ENCODE measurements at places on chromosomes 6 and 20.
A peak's percentile ranks its signal among the peaks of the same experiment; 100 is the strongest.

DNA sequence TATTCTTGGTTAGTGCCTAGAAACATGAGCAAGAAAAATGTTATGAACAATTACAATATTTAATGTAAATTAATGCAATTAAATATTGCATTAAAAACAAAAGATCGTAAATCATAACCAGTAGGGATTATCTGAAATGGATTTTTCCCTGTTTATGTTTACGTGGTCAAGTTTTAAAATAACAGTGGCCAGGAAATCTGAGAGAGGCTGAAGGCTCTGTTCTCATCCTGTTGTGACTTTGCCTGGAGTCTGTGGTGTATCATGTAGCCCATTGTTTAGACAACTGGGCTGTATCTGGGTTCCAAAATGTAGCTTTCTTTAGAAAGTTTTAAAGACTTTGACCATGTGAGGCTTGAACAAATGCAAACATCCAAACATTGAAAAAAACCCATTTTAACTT is 2.4 kb downstream of the MYO6 start:
- DNase-seq = no peak

DNA sequence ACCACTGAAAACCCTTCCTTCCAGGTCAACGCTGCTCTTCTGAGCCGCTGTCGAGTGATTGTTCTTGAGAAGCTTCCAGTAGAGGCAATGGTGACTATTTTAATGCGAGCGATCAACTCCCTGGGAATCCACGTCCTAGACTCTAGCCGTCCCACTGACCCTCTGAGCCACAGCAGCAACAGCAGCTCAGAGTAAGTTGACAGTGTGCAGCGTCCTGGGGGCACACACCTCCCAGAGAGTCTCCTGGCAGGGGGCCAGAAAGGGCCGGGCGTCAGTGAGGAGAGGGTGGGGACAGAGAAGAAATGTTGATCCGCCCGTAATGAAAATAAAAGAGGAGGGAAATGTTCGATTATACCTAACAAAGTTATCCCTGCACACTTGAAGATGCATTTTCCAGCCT is 5.0 kb downstream of the WRNIP1 start:
- DNase-seq = no peak

DNA sequence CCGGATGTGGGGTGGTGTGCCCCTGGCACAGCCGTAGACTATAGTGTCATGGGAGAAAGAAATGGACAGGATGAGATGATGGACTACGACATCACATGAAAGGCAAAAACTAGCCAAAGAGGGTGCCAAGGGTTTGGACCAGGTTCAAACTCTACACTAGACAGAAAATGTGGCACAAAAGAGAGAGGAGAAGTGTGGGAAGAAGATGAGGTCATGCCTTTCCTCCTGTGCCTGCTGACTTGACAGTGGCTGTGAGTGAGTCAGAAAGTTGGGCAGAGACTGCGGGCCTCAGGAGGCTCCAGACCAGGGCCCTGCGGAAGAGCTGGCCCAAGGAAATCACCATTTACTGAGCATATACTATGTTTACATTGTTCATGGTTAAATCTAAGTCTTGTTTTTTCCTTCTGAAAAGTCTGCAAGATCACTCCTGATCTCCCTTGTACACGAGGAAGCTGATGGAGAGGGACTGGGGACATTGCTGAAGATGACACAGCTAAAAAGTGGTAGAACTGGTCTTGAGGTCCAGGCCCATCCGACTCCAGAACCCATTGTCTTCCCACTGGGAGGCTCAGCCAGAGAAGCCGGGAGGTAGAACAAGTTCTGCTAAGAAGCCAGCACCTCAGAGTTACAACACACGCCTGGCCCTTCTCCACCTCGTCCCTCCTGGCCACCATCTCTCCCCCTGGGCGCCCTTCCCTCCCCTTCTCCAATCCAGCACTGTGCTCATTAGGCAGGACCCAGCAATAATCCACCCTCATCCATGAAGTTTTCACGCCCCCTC is 35.6 kb downstream of the CNKSR3 start:
- DNase-seq = no peak

- DNase-seq = peak; percentile 18
These were observed 102.7 kb downstream of the KCNQ5 start for GRCh38 chr6:72724545-72724944.

DNA sequence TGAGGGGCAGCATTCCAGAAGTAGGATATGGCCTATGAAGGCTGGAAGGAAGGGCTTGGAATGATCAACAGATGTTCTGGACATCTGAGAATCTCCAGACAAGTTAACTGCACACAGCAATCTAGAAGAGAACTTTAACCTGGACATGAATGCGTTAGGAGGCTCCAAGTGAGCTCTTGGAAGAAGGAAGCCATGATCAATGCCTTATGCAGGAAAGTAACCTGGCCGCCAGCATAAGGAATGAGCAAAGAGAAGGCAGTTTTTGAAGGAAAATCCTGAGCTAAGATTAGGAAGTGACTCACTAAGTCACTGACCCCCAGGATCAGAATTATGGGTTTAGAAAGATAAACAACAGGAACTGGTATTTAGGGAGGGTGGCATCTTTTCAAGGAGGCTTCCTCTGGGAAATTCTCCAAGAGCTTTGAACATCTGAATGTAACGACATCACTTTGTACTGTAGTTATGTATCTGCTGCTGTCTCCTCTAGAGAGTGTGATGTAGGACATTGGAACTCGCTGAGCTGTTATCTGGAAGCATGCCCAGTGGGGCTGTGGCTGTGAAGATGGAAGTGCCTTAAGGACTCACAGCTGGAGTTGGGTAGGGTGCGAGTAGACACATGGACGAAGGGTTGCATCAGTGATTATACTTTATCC is 236.8 kb downstream of the PACRG start:
- DNase-seq = peak; percentile 1

- DNase-seq = no peak
These were observed 43.9 kb upstream of the PLCB4 start for GRCh38 chr20:9025011-9025410.

DNA sequence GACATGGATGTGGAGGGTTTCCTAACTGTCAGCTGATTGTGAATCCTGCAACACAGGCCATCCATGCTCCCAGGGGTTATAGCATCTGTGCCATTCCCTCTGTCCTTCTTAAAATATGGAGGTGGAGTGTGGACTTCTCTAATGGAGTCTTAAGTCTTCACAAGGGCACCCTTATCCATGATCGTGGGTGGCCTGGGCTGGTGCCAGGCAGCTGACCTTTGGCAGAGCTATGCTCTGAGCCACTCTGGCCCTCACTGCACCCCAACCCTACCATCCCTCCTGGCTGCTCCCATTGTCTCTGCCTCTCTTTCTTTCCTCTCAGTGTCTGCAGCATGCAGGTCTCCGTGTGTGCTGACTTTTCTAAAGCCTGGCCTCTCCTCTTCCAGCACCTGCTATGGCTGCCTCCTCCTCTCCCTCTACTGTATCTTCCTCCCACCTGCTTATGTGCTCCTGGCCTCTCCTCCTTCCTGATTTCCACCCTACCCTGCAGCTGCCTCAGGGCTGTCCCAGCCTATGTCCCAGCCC is 11.2 kb upstream of the PCMTD2 start:
- DNase-seq = no peak

- no peak for DNase-seq
These were observed 40.0 kb downstream of the TOX2 start for GRCh38 chr20:43954704-43955061.

- DNase-seq = no peak
These were observed 28.1 kb downstream of the INSM1 start for GRCh38 chr20:20395903-20396568.

GRCh38 chr6:16548121-16548520 is 213.1 kb downstream of the ATXN1 start:
- DNase-seq = no peak

DNA sequence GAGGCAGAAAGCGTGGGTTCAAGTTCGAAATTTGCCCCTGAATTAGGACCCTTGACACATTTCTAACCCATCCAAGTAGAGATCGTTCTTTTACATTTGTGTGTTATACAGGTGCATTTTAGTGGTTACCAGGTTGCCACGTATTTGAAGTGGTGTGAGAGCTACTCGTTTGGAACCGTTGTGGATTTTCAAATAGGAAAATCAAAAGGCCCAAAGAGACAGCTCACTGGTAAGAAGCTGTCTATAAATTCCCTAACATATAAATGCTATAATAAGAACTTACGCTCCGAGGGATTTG is 1.6 kb upstream of the REV3L start:
- DNase-seq = no peak

DNA sequence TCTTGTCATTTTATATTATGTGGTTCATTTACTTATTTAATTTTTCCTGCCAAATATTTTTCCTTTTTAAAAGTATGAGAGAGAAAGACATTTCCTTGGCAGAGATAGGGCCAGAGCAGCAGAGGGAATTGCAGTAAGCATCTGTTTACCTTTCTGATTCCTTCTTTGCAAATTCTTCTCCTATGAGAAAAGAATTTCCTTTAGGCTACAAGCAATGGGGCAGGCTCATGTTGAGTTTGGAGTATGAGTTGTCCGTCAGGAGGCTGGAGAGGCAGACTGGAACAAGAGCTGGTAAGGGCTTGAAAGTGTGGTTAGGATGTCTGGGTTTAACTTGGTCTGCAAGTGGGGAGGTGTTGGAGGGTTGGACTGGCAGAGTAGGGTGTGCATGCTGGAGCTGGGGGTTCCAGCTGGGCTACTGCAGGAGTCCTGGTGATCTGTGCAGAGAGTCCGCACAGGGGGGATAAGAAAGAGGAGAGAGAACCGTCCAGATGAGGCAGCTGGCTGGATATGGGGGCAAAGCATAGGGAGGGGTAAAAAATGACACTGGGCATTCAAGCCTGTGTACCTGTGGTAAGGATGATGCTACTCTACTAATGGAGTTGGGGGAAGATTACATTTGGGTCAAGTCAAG is 19.7 kb downstream of the TIAM2 start:
- DNase-seq = no peak

DNA sequence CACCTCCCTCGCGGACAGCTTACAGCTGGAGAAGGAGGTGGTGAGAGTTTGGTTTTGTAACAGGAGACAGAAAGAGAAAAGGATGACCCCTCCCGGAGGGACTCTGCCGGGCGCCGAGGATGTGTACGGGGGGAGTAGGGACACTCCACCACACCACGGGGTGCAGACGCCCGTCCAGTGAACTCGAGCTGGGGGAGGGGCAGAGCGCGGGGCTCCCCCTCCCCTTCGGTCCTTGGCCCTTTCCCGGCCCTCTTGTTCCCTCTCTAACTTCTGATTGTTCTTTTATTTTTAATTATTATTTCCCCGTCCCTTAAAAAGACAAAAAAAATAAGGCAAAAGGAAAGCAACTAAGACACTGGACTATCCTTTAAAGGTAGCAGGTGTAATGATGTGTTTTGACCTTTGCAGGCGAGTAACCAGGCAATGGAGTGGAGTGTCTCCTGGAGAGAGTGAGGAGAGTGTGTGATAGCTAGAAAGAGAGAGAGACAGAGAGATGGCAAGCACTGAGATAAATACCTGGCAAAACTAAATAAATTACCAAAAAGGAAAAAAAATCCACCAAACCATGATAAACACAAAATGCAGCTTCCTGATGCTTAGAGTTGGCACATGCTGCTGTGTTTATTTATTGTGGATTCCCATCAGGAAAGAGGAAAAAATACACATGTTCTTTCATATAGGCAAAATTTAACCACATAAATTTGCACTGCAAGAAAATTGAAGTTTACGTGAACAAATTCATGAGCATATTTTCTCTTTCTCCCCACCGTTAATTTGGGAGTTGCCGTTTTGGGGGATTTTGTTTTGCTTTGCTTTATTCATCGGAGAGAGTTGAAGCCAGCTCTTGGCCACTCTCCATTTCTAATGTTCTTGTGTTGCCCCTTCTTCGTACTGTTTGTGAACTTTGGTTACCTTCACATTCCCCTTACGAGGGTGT is 1.9 kb downstream of the POU3F2 start:
- no peak for DNase-seq

DNA sequence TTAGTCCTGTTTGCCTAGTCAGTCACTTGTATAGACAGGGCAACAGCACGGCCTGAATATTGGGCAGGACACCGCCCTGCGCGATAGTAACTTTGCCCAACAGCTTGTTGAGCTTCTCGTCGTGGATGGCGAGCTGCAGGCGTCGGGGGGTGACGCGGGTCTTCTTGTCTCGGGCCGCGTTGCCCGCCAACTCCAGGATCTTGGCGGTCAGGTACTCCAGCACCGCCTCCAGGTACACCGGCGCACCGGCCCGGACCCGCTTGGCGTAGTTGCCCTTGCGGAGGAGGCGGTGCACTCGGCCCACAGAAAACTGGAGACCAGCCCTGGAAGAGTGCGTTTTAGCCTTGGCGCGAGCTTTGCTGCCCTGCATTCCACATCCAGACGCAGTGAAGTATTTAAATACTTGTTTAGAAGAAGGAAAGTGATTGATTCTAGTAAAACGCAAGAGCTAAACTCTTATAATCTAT is 92.8 kb upstream of the BTN3A2 start:
- no peak for DNase-seq

DNA sequence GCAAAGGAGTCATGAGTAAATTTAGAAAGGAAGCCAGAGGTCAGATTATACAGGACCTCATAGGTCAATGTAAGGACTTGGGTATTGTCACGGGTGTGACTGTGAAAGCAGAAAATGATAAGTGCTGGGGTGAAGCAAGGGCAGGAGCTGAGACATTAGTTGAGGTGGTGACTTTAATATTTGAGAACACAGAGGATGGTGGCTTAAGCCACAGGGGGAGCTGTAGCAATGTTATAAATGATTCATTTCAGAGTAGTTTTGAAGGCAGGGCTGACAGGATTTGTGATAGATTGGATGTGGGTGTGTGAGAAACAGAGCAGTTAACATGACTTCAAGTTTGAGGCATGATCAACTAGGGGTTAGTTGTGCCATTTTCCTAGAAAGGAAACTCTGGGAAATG is 659.9 kb downstream of the EPM2A start:
- DNase-seq = no peak

DNA sequence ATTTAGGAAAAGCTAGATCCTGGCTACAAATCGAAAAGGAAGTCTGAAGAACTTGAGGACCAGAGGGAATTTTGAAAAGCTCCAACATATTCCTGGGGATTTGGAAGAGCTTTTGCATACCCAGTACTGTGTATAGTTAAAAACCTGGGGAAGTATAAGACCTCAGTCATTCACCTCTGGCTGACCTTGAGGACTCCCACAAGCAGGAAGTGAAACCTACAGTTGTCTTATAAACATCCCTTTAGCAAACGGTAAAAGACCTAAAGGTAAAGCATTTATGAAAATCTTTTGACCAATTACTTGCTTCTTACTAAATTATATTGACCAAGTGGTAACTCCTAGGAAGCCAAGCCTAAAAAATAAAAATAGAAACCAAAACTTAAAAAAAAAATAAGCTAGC is 175.0 kb downstream of the HAO1 start:
- DNase-seq = no peak

GRCh38 chr6:138528137-138528536 is 28.8 kb upstream of the NHSL1 start:
- DNase-seq = no peak

DNA sequence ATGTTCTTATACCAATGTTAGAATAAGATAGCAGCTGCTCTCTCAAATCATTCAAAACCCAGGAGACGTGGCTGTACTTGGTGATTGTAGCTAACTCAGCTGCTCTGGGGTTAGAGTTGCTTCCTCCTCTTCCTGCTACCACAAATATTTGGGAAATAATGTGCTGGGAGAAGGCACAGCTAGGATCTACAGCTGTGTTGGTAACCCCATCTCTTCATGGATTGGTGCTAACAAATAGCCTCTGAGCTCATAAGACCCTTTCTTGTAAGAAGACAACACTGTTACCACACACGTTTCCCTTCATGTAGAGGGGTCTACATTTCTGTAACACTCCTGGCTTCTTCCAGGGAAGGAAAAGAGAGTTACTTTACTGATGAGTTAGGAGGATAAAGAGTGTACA is 911.0 kb upstream of the CITED2 start:
- DNase-seq = peak; percentile 90
